CD4-positive, alpha-beta memory T cell (primary cell): ENCODE measurements at places on chromosomes 7 and 10.

DNA sequence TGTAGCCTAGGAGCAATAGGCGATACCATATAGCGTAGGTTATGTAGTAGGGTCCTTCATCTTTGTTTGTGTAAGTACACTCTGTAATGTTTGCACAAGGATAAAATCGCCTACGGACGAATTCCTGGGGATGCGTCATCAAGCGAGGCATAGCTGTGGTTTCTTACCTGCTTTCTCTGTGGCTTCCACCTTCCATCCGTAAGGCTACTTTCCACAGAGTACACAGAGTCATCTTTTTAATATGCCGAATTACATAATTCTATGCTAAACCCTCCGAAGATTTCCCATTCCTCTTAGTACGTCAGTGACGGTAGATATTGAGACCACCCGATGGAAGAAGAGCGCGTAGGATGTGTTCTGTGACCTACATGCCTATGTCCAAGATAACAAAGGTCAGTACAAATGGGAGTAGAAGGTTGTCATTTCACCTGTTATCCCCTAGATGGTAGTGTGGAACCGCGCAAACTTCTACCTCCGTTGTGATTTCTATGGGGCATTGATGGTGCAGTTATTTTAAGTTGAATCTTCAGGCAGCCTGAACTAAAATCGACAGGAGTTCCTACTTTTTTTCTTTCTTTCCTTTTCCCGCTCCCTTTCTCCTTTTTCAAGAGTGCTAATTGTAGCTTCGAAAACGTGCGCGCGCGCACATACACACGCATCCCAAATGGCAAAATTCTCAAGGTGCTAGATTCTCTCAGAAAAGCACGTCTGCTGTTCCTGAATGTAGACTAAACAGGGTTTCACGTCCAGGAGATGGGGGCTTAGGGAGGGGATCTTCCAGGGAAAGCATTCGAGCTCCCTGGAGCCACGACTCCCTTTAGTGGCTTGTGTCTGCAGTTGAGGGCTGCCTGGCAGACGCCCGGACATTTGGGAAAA lies 111.7 kb upstream of the MBL2 start:
- no peak for DNase-seq

DNA sequence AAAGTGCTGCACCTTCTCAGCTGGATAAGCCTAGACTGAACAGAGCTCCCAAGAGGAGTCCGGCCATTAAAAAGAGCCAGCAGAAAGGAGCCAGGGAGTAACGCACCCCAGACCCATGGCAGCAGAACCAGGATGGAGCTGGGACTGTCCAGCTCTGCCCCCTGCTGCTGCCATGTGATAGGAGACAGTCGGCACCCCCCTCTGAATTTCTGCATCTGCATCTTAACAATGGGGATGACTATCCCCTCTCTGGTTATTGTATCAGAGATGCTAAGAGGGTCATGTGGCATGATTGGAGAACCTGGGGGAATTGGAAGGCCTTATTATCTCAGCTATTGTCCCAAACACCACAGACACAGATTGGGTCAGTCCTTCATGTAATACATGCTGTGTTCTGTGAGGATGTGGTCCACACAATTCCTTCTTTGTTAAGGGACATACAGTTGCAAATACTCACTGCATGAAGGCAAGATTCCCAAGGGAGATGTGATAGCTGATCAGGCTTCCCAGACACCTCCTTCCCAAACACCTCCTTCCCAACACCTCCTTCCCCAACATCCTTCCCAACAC lies 29.3 kb downstream of the PLEKHS1 start:
- DNase-seq = no peak

DNA sequence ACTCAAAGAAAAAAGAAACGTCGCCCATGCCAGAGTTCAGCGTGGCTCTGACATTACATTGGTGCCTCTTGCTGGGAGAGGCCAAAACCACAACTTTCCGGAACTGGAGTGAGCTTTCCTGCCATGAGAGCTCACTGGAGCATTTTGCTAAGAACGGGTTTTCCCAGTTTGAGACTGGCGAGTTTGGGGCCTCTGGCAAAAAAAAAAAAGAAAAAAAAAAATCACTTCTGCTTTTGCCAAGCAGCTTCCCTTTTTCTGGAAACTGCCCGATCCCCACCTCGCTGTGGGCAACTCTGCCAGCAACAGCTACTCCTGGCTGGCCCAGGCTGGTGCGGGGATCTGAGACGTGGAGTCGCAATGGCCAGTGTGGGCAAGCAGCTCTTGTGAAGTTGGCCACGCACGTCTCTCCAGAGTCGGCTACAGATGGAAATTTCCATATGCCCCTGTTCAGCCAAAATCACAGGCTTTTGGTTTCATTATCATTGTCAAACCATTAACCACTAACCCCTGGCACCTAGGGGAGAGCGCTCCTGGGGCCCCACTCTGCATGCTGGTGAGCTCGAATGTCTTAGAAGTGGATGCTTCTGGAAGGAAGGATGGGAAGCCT lies 25.7 kb downstream of the PRKAG2 start:
- no peak for DNase-seq

GRCh38 chr7:786472-787255 lies 45.6 kb upstream of the SUN1 start:
- DNase-seq = peak; percentile 60

DNA sequence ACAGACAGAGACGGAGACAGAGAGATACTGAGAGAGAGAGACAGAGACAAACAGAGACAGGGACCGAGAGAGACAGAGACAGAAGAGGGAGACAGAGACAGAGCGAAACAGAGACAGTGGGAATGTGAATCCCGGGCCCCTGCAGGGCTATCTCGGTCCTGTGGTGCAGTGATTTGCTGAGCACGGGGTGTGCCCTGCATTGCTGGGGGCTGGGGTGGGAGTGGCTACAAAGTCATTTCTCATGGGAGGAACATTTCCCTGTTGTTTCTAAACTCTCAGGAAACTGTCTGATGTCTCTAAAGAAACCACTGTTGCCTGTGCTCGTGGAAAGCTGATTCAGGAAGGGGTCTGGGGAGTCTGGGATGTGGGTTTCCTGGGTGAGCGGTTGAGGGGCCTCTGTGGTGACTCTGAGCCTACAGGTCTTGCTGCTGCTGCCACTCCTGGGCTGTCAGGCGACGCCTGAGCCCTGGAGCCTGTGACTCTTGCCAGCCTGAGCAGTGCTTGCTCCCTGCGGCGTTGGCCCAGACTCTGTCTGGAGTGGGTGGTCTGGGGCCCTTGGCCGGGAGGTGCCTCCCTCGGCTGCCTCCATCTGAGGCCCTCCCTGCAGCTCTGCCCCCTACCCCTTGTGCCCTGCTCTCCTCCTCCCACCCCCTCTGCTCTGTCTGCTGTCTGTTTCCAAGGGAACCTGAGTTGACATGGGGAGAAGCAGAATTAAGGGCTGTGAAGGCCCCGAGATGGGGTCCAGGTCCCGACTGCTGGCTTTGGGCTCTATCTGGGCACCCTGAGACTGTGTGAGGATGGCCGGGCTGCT lies 292.0 kb downstream of the WDR37 start:
- DNase-seq = no peak

- no peak for DNase-seq
Observed at GRCh38 chr10:132856869-132857524, 71.0 kb upstream of the NKX6-2 start.

DNA sequence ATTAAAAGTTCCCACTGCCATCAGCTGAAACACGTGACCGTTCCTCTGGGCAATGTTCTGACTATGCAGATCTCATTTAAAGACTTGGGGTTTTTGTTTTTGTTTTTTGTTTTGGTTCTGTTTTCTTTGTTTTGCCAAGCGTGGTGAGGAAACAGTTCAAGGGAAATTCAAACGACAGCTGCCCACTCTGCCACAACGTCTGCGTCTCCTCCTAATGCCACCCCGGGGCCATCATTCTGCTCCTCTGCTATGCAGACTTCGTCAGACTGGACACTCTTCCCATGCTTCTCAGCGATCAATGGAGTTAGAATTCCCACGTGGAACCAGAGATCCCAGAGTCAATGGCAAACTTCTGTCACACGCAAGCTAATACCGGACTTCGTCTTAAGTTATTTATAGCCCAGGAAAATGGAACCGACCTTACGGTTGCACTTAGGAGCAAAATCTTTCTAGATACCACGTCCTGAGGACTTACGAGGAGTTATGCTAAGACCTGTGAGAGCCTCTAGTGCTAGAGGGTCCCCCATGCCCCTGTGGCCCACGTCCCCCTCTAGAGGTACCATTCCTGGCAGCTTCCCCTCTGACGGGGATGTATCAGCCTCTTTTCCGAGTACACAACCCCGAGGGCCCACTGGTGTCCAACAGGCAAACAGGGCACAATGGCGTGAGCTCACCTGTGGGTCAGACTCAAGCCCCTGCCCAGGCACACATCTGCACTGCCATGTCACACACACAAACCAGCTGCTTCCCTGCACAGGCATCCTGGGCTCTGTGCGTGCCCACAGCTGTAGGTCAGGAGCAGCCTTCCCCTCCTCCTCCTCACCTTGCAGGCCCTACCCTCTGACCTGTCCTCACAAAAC lies 24.4 kb downstream of the EBF3 start:
- DNase-seq = no peak

DNA sequence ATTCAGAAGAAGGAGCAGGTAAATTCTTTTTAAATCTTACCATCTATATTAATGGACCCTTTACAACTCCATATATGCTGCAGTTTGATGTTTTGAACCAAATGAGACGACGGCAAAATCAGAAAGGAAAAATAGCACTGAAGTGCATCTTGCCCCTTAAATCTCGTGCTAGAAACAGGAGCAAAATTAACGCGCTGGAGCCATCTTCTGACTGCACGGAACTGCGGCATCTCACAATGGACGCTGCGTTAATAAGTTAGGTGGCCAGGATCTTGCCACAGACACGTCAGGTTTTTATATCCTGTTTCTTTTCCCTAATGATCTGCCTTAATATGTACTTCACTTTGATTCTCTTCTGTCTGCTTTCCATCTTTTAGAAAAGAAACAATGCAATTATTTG lies 354.5 kb downstream of the TFEC start:
- no peak for DNase-seq

GRCh38 chr10:95793401-95794045 lies 37.6 kb downstream of the ENTPD1 start:
- no peak for DNase-seq

GRCh38 chr7:115019882-115020605 lies 98.2 kb downstream of the MDFIC start:
- no peak for DNase-seq

GRCh38 chr10:26860102-26860442 lies 686 bp downstream of the ABI1 start:
- DNase-seq = peak; percentile 53

DNA sequence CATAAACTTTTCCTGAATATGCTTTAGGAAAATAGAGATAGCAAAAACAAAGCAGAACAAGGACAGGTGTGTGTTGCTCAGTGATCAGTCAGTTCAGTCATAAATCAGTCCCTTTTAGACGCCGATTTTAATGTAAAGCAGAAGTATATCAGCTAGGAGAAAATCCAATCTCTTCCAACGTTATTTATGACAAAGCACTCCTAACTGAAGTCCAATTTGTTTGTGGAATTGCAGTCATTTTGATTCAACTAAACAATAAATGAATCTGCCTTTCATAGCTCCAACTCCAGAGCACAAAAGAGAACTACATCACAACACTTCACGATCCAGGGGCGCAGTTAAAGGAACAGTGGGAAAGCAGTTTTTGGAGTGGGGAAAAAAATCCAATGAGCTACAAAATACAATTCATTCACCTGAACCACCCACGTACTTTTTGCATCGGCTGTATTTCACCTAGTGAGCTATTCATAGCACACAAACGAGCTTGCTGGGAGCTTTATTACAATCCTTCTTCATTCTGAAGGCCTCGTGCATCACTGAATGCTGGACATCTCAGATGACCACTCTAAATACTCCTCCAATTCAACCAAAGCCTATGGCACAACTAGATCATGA lies 151.3 kb downstream of the LRRN3 start:
- no peak for DNase-seq

DNA sequence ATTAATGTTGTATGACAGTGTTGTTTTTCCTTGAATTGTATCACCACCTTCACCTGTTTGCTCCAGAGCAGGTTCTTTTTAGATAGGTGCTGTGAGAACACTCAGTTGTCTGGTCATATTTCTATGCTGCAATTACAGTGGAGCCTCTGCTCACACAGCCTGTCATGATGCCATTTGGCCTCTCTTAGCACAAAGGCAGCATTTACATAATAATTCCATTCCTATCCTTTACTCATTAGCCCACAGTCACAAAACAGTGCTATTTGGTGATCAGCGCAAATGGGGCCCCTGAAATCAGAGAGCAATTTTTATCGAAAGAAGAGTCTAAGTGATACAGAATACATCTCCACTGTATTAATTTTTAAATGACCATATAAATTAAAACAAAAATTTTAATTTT lies 13.8 kb upstream of the DGKI start:
- no peak for DNase-seq

DNA sequence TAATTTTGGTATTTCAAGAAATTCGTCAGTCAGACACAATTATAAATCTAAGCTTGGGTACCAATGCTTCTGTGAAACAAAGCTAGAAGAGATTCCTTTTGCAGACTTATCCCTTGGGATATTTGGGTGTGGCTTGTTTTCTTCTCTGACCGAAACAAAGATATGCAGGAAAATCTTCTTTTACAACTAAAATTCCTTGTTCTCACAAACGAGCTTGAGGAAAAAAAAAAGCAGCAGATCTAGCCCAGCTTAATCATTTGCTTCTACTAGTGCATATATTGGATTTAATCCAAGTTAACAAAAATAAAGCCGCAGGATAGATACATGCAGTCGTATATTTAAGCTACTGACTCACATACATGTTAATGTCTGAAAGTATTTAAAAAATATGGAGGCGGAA lies 104.2 kb downstream of the PRTFDC1 start:
- DNase-seq = no peak

DNA sequence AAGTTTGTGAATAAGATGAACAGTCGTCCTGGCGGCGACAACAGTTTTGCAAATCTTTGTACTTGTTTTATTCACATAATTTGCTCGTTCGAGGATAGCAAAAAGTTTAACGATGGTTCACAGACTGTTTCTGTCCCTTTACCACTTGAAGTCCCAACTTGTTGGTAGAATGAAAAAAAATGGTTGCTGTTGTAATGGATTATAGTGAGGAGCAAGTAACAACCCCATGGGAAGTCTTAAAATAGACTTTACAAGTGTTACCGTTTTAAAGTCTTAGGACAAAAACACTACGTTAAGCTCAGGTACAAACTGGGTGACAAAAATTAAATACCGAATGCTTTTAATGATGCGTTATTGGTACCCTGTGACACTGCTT lies 589 bp downstream of the LSM8 start:
- no peak for DNase-seq

DNA sequence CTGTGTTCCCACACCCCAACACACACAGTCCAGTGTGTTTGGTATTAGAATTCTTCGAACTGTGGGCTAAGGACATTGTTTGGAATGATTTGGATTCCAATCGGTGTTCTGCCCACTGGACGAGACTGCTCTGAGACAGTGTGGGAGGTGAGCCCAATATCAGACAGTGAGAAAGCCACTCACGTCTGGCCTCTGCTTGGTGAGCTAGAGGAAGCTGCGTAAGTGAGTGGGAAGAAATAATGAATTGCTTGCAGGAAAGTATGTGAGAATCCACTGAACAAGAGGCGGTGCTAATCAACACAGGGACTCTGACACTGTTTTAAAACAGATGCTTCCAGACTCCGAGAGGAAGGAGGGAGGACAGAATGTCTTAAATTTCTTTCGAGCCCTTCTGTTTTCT lies 675.0 kb upstream of the ANKRD30A start:
- no peak for DNase-seq
